ENCODE measurements at places on chromosomes 3 and 15.

DNA sequence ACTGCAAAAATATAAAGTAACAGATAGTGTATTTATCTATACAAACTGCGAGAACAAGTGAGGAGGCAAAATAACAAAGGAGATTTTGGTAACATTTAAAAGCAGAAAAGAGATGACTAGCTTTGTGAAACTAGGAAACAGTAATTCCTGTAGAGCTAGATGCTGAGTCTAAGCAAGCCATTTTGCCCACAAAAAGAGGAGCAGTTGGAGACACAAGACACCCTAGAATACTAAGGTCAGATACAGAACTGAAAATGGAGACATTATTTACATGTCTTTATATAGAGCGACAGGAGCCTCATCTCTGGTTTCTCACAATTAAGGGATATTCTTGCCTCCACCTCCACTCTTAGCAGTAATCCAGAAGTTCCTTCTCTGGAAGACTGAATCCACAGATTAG, 732.4 kb upstream of the GBE1 start:
- no peak for DNase-seq

DNA sequence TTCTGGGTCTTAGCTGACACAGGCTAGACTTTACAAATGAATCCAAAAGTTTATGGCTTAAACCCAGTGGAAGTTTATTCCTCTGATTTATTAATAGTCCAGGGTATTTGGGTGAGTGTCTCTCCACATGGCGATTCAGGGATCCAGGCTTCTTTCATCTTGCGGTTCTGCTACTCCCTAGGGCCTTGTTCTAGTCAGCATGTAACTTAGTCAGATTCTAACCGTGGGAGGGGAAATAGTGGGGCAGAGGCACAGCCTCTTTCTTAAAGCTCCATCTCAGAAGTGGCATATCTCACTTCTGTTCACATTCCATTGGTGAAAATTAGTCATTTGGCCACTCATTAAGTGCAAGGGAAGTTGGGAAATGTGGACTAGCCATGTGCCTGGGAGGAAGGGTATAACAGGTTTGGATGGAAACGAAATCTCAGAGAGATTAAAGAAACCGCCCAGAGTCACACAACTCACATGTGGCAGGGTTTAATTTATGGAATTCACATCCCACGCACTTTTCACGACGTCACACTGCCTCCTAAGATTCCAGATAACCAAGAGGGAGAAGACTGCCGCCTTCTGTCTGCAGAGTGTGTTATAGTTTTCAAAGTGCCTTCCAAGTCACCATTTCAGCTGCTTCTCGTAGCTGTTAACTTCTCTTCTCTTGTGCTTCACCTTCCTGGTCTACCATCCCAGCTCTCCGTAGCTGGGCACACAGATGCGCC, 11.4 kb upstream of the RASGRF1 start:
- DNase-seq: no peak

GRCh38 chr3:168878655-168879054, 782.9 kb upstream of the GOLIM4 start:
- DNase-seq: peak; percentile 30

- DNase-seq: peak; percentile 72
Measured at GRCh38 chr15:59918994-59919951, 84.8 kb upstream of the FOXB1 start.

GRCh38 chr3:187919048-187919447, 173.8 kb upstream of the BCL6 start:
- DNase-seq: no peak

DNA sequence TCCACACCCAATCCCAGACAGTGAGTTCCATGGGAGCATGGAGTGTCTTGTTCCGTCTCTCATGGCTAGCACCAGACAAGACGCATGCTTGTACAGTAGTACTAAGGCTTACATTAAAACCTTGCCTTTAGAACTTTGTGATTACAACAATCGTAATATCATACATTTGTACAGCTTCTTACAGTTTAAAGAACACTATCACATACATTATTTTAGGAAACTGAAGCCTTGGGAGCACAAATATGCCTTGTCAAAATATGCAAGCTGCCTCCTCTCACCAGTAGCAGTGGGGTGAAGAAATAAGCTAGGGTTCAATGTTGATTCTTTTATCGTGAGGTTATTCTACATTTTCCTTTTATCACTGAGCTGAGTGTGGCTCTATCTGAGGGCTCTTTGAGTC, 36.8 kb downstream of the ADAMTSL3 start:
- no peak for DNase-seq

GRCh38 chr15:57036352-57036751, 117.9 kb downstream of the TCF12 start:
- no peak for DNase-seq

Measured in ACHN (cell line).